Mucosa of gallbladder (tissue), 1 donor: ENCODE measurements at places on chromosomes 7 and 10. TPM values are rescaled to one million over a fixed set of nuclear protein-coding genes. Genes with fewer than 3 reads are reported as not detected.

DNA sequence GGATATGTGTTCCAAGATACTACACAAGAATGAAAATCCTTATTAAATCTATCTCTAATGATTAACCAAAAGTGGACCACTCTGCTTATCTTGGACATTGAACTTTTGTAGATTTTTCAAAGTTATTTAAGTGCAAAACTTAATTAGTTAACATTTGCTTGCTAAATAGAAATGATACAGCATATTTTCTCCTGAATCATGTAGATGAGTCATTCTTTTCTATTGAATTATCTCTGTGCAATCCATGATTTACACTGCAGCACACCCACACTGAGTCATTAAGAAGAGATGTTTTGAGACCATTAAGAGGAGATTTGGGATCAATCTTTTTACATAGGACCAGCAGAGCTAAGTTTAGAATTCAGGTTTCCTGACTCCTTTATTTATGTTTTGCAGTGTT lies 6.6 kb upstream of the ABCC2 start:
- no peak for DNase-seq

The TUBGCP2 gene
- 56.9 TPM for total RNA-seq

GRCh38 chr10:132057191-132057681 lies 8.5 kb upstream of the JAKMIP3 start:
- no peak for DNase-seq

GRCh38 chr7:27636326-27637006 lies 26.2 kb downstream of the HIBADH start:
- DNase-seq, result no peak

DNA sequence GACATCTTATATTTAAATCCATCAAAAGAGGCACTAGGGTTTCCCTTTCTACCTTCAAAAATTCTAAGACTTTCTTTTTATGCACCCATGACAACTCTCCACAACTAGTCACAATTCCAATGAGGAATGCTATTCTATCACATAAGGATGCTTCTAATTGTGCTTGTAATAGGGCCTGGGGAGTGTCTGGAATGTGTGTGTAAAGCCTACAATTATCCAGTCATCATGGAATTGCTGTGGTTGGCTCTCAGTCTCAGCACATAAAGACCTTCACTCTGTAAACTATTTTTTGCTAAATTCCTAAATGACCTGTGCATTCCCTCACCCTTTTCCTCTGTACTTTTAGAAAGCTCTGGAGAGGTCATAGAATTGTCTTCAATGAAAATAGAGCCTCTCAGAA lies 86.7 kb downstream of the EPDR1 start:
- DNase-seq, result no peak

DNA sequence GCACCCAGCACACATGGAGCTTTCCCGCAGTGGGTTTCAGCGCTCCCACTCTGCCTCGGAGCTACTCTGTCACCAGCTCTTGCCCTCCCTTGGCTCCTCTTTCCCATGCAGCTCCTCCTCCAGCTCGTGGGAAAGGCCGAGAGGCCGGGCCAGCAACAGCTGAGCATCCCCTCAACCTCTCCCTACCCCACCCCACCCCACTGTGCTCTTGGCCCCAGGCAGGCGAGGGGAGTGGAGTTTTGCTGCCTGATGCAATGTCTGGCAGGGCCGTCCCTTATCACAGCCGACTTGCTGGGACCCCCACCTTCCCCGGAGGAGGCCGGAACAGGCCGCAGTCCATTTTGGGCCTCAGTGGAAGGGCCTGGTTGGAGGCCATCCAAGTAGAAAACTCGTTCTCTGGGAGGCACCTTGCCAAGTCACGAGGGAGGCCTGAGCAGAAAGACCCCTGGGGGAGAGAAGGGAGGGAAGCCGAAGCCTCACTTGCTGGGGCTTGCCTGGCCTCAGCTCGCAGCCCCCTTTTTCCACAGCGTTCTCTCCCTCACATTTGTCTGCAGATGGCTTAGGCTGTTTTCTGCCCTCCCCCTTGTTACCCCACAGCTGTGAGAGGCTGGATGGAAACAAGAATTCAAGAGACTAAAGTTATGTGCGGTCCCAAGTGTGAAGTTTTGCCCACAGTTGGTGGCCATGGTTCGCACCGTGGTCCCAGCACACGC lies 35.3 kb downstream of the CHST3 start:
- DNase-seq, result peak; percentile 33

DNA sequence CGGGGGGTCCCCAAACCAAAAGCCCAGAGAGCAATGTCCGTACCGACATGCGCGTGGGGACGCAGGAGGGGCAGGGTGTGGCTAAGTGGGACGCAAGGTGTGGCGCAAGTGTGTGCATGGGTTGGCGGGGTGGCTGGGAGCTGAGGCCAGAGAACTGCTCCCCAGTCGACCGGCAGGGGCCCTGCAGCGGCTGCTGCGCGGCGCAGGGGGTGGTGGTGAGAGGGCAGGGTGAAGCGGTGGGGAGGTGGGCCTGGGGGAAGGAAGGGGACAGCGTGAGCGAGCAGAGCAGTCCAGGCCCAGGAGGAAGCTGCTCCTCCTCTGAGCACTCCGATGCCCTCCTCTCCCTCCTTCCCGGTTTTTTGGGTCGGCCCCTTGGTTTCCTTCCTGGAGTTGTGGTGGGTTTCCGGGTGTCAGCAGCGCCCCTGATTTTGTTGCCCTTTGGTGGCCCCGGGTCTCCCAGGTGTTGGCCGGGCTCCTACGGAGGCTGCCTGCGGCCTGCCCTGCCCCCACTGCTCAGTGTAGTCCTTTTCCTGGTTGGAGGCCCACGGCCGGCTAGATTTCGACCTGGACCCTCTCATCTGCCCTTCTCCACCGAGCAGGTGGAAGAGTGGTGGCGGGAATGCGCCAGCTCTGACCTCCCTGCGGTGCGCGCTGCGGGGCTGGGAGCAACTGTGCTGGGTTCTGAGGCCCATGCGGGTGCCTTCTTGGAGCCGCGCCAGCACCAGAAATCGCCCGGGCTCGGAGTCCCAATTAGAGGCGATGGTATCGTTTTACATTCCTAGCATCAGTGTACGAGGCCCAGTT lies 40.5 kb upstream of the COMTD1 start:
- no peak for DNase-seq

DNA sequence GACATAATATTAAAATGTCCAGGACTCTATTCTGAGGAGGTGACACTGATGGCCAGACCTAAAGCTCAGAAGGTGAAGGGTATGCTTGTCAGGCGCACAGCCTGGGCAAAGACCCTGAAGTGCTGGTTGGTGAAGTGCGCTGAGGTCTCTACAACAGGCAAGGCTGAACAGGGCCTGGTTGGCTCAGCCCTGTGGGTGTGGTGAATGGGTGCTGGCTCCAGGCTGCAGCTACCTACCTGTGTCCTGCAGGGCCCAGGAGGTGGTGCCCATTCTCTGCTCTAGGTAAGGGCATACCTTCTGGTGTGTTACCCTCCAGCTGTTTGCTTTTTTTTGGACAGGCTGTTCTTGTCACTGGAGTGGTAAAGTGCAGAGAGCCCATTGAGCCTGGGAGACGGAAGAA lies 85.1 kb downstream of the RAMP3 start:
- no peak for DNase-seq

DNA sequence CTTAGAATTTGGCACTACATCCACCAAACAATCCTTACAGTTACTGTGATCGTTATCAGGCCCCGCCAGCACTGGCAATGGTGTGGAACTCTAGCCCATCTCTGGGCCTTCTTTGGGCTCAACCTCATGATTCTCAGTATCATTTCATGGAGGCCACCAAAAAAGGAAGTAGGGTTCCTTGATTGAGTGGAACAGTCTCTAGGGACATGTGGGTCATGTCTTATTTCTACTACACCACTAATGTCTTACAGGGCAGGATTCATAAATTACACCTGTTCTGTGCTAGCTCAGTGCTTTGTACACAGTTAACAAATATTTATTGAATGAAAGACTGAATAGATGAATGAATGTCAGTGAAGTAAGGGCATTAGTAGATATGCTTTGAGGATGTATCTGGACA lies 53.9 kb downstream of the AP3M1 start:
- DNase-seq, result no peak

The ENTPD1 gene
- total RNA-seq, result 68.3 TPM

DNA sequence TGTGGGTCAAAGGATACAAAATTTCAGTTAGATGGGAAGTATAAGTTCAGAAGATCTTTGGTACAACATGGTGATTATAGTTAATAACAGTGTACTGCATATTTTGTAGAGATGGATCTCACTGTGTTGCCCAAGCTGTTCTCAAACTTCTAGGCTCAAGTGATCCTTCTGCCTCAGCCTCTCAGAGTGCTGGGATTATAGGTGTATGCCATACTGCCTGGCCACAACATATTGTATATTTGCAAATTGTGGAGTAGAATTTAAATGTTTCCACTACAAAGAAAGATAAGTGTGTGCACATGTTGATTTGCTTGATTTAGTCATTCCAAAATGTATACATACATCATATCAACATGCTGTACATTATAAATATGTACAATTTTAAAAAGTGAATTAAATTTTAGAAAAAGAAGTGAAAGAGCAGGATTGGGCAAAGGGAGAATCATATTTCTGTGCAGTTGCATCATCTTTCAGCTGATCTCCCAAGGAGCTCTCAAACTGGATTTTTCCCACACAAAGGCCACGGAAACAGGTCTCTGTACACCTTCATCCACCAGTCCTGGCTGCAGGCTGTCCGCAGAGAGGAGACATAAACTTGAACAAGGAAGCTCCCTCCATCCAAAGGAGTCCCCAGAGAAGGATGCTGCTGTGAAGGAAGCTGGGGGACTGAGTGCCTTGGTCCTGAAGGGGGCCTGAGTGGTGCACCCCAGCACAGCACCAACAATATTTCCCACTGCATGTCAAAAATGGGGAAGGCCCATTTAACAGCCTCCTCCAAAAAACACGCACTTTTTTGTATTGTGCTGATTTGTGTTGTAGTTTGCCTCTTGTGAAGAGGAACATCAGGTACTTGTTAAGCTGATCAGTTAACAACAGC lies 217.1 kb upstream of the GHITM start:
- no peak for DNase-seq

The EVX1 gene
- not detected for total RNA-seq

DNA sequence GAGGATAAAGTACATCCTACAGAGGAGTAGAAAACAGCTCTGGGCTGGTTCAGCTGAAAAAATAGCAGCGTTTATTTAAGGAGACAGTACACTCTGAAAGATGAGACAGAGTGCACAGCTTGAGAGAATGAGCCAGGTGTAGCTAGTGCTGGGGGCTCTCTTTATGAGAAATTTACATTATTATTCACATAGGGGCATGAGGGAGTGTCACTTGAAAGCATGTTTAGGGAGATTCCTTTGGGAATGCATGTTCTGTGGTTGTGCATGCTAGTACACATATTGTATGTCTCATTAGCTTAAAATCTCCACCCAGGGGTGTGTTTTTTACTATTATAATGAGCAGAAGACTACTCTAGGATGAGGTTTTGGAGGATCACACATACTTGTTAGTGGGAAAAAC lies 1224.4 kb downstream of the REEP3 start:
- DNase-seq, result no peak

- DNase-seq, result no peak
Observed at GRCh38 chr7:118452128-118452527, 227.6 kb downstream of the ANKRD7 start.

The STEAP1 gene
- 13.1 TPM for total RNA-seq

The TCAF2 gene
- total RNA-seq, result 8.9 TPM

DNA sequence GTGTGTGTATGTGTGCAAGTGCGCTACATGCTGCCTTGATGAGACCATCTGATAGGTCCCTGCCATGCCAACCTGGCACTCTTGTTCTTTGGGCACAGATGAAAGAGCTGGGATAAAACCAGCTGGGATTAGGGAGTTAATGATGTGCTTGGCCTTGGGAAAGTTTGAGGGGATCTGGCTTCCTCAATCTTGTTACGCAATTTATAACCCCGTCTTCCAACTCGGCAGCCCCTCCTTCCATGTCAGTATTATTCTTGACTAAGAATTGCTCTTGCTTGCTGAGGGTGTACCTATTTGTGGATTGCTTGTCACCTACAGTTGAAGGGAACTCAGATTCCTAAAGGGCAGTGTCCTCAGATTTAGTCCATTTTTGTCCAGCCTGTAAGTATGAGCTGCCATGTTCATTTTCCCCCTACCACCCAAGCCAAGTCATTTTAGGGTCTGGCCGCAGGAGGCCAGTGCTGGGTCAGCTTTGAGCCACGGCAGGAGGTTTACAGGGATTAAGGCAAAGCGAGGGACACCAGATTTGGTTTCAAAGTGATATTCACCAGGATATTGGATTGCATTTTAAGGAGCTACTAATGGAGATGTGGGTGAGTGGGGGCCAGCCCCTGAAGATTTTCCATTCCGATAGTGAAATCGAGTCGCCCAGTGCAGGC lies 34.1 kb upstream of the KCNMA1 start:
- DNase-seq, result no peak

DNA sequence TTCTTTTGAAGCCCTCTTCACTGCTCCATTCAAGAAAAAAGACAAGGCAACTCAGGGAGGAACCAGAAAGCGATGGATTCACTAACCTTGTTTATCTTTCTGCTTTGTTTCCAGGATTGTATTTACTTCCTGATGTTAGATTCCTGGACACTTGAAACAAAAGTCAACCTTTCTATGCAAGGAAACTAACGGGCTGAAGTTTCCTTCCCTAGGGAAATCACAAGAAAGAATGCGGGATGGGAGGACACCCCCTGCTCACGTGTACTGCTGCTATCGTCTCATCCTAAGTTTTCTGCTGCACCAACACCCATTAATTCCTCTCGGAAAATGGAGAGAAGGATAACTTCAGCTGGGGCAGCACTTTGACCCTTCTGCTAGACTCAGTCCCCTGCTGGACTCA lies 50.3 kb downstream of the ELMO1 start:
- no peak for DNase-seq
